ENCODE measurements at places on chromosomes 4 and X. TPM values are rescaled to one million over a fixed set of nuclear protein-coding genes. Genes with fewer than 3 reads are reported as not detected.
A peak's percentile ranks its signal among the peaks of the same experiment; 100 is the strongest.

GRCh38 chr4:1122505-1122904 lies 9.1 kb upstream of the RNF212 start:
- DNase-seq, result no peak

DNA sequence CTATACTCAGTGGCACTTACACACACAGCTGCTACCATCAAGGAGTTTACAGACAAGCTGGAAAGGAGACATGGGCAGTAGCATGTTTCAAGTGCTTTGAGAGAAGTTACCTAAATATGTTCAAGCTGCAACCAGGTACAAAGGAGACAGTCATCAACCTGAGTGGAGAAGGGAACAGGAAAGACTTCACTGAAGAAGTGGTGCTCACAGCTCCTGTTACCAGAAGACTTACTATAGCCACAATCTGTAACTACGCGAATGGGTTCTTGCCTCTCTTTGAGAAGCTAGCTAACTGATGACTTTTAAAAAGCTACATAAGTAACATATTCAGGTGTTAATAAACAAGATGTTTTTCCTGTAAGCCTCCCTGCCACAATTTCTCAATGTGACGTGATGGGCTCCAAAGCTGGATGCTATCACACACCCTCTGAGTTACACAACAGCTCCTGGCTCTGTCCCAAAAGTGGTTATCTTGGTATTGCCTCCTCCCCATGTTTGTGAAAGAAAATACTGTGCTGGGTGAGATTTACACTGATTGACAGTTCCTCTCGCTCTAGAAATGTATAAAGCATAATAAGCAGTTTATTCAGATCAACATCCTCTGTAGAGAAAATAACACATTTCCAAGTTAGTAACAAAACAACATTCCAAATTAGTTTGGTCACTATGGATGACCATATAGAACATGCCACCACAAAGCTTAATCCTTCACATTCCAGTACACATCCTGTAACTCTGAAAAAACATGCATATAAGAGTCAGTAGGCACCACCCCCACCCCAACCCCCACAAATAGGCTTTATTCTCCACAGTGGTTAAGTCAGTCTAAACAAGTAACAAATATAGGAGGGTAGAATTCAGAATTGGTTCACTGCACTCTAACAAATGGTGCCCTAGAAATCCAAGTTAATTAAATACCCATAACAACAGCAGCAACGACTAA lies 81.8 kb downstream of the FRYL start:
- DNase-seq, result peak; percentile 92

DNA sequence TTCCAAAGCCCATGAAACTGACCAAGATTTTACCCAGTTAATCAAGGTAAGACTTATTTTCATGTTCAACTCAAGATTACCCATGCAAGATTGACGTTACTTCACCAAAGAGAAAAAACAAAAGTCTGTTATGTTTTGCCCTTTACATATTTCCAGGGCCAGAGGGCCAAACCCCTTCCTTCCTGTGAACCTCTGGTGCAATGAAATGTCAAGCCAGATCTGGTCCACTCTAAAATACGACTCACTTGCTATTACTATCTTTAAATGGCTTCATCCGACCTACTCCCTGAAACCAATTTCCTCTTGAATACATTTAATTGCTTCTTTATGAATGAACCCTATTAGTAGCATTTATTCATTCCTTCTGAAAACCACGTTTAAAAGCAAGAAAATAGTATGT lies 33.0 kb downstream of the TSPAN5 start:
- DNase-seq, result no peak

GRCh38 chrX:20729416-20729815 lies 462.7 kb upstream of the RPS6KA3 start:
- DNase-seq, result no peak

Gene INTU
- 12.0 TPM for total RNA-seq

DNA sequence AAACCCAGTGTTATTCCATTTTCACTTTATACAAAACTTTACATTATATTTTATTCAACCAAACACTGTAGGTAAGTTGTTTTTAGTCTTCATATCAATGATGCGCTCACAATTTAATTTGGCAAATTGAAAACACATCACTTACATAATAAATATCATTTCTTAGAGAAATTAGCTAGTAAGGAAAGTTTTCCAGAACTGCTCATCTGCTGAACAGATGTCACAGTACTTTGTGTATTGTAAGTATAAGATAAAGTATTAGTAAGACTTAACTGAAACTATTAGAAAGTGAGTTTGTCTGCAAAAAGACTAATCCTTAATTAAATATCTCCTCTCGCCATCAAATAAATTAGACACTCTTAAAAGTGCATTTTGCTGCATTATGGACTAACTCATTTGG lies 108.7 kb upstream of the PACRGL start:
- no peak for DNase-seq

- DNase-seq, result no peak
Observed at GRCh38 chrX:120036704-120037103, 40.8 kb downstream of the RHOXF2B start.

Gene IL2
- total RNA-seq, result not detected

DNA sequence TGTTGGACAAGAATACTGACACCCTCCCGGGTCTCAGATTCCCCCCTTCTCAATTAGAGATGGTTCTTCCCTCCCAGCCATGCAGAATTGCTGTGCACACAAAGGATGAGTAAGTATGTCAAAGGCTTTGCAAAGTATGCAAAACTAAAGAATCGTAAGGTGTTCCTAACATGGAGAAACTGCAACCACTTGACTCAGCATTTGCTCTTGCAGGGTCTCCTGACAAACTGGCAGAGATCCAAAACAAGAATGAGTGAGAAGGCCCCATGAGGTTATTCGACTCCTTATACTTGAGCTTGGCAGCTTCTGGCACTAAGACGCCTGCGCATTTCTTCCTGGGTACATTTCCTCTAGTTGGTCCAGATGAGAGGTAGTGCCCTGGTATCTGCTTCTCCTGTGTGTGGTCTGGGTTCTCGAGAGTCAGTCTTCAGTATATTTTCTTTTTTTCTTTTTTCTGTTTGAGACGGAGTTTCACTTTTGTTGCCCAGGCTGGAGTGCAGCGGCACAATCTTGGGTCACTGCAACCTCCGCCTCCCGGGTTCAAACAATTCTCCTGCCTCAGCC lies 8.2 kb downstream of the FAM184B start:
- DNase-seq, result no peak

GRCh38 chr4:11436673-11437072 lies 8.0 kb upstream of the HS3ST1 start:
- no peak for DNase-seq

- DNase-seq, result no peak
Observed at GRCh38 chr4:5893004-5893580, at the start of gene CRMP1. TSS of gene CRMP1 (minus strand) at chr4:5893086. CDS start at chr4:5892969, 117 bp downstream.

- DNase-seq, result peak; percentile 36
Observed at GRCh38 chr4:48742412-48742811, 37.7 kb downstream of the FRYL start.

DNA sequence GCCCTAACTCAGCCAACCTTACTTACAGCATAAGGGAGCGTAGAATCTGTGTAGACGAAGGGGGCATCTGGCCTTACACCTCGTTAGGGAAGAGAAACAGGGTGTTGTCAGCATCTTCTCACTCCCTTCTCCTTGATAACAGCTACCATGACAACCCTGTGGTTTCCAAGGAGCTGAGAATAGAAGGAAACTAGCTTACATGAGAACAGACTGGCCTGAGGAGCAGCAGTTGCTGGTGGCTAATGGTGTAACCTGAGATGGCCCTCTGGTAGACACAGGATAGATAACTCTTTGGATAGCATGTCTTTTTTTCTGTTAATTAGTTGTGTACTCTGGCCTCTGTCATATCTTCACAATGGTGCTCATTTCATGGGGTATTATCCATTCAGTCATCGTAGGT lies 14.6 kb downstream of the PLP1 start:
- DNase-seq, result no peak

- no peak for DNase-seq
Observed at GRCh38 chrX:4963432-4963831, 1250.0 kb upstream of the PRKX start.

GRCh38 chr4:128517739-128518510 lies 230.3 kb upstream of the PGRMC2 start:
- DNase-seq, result peak; percentile 96

DNA sequence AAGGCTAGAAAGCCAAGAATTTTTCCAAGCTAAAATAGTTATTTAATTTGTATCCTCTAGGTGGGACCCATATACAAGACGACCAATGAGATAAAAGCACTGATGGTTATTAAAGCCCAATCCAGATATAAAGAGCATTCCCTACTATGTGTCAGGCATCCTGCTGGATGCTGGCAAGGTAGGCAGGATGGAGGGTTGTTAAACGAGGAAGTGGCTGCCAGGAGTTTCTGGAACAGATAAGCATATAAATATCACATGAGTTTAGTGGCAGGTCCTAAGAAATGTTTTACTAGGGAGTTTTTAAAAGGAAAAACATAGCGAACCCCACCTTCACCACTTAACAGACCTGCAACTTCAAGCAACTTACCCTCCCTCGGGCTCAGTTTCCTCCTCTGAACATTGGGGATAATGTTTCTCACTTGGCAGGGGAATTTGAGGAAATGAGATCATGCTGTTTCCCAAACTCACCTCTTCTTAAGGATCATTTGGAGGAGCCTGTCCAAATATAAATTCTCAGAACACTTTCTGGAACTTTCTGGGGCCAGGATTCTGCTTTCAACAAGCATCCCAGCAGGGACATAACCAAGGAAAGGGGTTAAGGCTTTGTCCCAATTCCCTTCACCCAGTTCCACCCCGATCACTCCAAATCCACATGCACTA lies 94.3 kb upstream of the LDB2 start:
- DNase-seq, result no peak

- no peak for DNase-seq
Observed at GRCh38 chr4:40991908-40992307, 222.4 kb downstream of the APBB2 start.

DNA sequence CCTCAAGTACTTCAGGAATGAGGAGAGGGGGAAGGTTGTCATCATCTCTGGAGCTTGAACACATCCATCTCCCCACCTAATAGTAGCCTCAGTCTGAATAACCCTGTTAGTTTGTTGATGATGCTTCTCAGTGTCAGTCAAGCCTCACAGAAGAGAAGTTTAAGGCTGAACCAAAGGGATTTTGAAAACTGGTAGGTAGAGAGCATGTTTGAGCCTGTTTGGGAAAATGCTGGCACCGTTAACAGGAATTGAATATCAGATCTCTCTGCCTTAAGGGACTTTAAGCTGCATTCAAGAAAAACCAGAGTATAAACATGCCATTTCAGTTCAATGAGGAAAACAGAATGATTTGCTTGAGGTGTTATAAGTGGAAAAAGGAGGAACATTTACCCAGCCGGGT lies 73.1 kb downstream of the MAPK10 start:
- DNase-seq, result no peak

DNA sequence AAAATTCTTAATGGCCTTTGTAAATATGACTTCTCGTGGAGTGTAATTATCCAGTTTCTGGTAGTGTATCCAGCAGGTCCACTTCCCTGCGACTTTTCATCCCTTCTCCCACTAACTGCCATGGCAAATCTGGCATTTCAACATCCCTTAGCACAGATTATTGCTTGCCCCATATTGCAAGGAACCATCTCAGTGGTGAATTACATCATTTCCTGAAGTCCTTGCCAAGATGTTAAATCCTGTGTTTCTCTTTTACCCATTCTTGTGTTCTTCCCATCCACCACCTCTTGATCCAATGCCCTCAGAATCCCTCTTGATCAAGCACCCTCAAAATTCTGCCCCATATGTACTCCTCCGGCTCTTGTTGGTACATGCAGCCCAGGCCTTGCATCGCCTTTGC lies 88.1 kb upstream of the ZNF81 start:
- DNase-seq, result no peak

Gene EGF
- total RNA-seq, result 1.7 TPM

Gene ETNPPL
- total RNA-seq, result not detected

GRCh38 chrX:29580560-29580959 lies 634.8 kb upstream of the MAGEB2 start:
- DNase-seq, result no peak

DNA sequence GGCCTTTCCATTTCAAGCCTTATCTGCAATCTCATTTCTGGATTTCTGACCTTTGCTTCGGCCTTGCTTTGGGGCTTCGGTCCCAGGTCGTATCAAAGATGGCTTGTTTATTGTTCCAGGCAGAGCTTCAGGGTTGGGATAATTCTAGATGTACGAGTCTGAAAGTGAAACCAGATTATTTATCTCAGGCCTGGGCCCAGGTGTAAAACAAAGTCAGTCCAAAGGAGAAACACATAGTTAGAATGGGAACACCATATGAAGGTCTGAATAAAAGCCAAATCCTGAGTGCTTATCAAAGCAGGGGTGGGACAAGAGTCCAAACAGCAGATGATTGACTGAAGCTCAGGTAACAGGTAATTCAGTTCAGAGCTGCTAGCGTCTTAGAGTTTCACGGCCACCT lies 17.1 kb downstream of the PRIMPOL start:
- DNase-seq, result no peak

Gene SUPT20HL2
- not detected for total RNA-seq

Gene ZFP42
- total RNA-seq, result 0.10 TPM

Gene MMRN1
- 1.6 TPM for total RNA-seq

Gene PAK3
- 9.2 TPM for total RNA-seq

GRCh38 chr4:106063009-106063408 lies 167.7 kb downstream of the NPNT start:
- DNase-seq, result peak; percentile 70

GRCh38 chr4:55980725-55981124 lies 32.0 kb downstream of the CEP135 start:
- DNase-seq, result no peak

DNA sequence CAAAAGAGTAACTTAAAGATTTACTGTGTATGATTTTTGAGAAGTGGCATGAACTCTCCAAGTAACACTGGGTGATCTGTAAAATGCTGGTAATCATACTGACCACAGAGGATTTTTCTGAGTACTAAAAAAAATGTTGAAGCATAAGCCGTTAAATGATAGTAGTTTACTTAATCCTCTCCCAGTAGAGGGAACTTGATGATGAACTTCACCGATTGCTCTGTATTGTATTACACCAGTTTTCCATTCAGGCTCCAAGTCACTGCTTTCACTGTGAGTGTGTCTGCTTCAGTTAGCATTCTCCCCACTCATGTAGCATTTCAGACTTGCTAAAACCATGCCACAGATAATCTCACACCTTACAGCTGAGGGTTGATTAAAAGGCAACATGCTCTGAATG lies 294.1 kb downstream of the GBA3 start:
- peak; percentile 21 for DNase-seq

DNA sequence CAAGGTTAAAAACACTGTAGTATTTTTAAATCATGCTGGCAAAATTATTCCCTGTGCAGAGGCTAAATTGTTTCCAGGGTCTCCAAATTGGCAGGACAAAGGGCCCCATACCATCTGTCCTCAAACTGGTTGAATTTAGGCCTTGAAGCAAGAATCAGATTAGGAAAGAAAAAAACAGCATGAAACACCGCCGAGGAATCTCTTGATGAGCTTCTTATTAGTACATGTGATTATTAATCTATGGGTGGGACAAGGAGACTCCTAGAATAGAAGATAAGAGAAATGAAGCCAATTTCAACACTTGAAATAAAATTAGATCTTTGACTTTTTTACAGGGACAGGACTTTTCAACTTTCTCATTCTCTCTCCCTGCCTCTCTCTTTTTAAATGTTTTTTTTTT lies 7.1 kb upstream of the CLNK start:
- no peak for DNase-seq

- no peak for DNase-seq
Observed at GRCh38 chr4:88940506-88940905, 116.5 kb downstream of the FAM13A start.

Measured in renal cortical epithelial cell (primary cell).